Naive thymus-derived CD8-positive, alpha-beta T cell (primary cell): ENCODE measurements at places on chromosomes 5 and 9.

GRCh38 chr5:54520940-54521339 is 3.4 kb downstream of the SNX18 start:
- DNase-seq = no peak

DNA sequence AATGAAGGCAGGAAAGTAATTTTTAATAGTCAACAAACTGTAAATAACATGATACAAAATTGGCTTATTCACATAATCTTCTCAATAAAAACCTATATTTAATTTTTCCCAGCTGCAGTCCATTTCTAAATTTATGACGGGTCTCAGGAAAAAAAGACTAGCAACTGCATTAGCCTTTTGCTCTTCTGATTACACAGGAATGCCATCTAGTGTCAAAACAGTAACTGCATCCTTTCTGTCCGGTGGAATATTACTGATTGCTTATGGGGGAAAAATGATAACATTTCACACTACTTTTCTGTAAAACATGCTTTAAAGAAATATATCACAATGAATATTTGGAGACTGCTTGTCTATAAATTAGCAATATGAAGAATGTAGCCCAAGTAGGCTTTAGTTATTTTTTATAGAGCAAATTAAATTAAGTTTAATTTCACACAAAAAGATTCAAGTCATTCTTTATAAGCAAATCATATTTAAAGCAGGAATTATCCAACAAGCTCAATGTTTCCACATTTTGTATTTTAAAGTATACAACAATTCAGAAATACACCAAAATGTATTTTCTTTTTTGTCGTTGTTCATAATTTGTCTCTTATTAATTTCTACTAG is 534.7 kb downstream of the CDH10 start:
- no peak for DNase-seq

DNA sequence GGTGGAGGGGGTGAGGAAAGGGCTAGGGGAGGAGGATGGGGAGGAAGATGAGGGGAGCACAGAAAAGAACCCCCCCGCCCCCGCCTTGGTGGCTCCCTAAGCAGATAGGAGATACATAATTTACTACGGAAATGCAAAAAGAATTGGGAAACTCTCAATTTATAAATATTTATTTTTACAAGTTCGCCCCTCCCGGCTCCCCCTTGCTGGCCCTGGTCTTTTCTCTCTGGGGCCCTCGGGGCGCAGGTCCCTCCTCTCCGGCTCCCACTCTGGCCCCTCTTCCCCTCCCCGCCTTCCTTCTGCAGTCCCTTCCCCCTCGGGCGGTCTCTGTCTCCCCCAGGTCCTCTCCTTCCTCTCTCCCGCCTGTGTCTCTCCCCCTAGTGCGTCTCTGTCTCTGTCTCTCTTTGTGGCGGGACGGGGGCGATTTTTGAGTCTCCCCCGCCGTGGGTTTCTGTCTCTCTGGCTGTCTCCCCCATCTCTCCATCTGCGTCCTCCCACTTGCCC is 173.6 kb upstream of the IER5L start:
- no peak for DNase-seq

- DNase-seq = no peak
Observed at GRCh38 chr9:9283159-9283986, 1329.4 kb downstream of the PTPRD start.

GRCh38 chr9:107240260-107240659 is 42.8 kb upstream of the RAD23B start:
- no peak for DNase-seq

DNA sequence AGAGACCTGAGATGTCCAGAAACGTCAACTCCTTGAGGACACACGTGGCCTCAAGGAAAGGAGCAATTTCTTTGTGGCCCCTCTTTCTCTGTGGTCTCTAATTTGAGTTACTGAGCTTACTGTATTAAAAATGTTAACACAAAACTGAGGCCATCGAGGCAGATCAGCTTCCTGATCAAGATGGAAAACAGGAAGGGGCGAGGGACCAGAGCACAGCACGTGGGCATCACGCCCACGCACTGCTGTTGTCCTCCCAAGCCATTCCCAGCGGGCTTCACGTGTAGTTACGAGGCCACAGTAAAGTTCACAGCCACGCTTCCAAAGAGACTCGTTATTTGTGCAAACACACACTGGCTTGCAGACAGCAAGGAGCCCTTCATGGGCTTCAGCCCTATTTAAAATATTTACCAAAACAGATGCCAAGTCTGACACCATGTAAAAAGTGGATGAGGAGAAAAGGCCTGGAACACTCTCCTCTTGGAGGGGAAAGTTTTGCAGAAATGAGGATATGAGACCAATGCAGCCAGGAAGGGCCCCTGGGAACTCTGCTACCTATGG is 149.5 kb downstream of the ROR2 start:
- no peak for DNase-seq

- no peak for DNase-seq
Observed at GRCh38 chr5:64145216-64145895, 20.3 kb upstream of the RNF180 start.
